ENCODE measurements at places on chromosomes 1 and 21.

- no peak for DNase-seq
Measured at GRCh38 chr1:226131639-226132038, 54.9 kb downstream of the ACBD3 start.

DNA sequence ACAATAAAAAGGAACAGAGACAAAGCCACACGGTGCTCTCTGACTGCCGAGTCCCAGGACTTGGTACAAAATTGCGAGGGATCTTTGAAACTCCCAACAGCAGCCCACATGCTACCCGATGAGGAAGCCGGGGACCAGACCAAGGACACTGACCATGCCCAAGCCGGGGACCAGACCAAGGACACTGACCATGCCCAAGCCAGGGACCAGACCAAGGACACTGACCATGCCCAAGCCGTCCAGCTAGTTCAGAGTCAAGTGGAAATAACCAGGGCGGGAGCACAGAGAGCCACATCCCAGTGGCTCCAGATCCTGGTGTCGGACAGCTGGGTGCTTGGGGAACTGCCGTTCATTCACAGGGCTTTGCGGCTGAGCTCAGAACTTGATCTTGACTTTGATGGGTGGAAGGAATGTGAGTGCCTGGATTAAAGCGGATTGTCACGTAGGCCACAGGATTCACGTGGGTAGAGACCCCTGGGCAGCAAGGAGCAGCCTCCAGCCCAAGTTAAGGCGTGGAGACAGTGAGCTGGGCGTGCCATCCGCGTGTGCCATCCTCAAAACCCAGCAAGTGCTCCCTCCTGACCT, 16.5 kb upstream of the TRAPPC10 start:
- DNase-seq: no peak

DNA sequence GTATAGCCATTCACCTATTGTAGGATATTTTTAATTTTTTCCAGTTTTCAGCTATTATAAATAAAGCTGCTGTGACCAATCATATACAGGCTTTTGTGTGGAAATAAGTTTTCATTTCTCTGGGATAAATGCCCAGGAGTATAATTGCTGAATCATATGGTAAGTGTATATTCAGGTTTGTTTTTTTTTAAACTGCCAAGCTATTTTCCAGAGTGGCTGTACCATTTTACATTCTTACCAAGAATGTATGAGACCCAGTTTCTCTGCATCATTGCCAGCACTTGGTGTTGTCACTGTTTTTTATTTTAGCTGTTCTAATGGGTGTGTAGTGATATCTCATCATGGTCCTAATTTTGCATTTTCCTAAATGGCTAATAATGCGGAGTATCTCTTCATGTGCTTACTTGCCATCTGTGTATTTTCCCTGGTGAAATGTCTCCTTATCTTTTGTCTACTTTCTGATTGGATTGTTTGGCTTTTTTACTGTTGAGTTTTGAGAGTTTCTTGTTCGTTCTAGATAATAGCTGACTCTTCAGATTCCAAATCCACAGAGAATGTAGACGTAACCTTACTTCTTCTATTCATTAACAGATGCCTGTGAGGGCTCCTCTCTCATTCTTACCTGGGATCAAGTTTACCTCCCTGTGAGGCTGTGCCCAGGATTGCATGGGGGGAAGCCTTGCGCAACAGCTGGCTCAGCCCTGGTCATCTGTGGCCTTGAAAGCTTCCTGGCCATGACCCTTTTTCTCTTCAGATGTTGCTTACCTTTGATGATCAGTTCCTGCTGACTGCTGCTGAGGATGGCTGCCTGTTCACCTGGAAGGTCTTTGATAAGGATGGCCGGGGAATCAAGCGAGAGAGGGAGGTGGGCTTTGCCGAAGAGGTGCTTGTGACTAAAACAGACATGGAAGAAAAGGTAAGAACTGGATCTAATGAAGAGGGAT, 42.6 kb downstream of the CFAP57 start:
- DNase-seq: no peak

- no peak for DNase-seq
Measured at GRCh38 chr1:98429965-98430443, 231.5 kb upstream of the SNX7 start.

GRCh38 chr1:45619149-45619921, 4.5 kb downstream of the CCDC17 start:
- no peak for DNase-seq

DNA sequence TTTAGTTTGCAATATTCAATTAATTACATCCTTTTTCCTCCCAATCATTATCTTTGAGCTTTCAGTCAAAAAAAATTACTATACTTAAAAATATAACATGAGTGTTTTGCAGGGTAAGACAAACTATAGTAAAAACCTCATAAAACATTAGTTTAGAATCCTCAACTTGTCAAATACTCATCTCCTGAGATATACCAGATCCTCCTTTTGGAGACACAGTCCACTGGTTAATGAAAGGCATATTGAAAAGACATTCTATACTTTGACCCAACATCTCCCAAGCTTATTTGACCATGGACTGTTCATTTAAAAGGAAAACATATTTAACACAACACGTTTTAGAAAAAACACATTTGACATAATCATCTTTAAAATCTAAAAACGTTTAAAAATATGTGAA, 52.8 kb downstream of the NRIP1 start:
- no peak for DNase-seq

- no peak for DNase-seq
Measured at GRCh38 chr1:151822404-151822803, 9.2 kb downstream of the RORC start.

- DNase-seq: no peak
Measured at GRCh38 chr1:171899838-171900237, 58.5 kb downstream of the DNM3 start.

- no peak for DNase-seq
Measured at GRCh38 chr1:52360595-52360968, 5.4 kb downstream of the CC2D1B start.

DNA sequence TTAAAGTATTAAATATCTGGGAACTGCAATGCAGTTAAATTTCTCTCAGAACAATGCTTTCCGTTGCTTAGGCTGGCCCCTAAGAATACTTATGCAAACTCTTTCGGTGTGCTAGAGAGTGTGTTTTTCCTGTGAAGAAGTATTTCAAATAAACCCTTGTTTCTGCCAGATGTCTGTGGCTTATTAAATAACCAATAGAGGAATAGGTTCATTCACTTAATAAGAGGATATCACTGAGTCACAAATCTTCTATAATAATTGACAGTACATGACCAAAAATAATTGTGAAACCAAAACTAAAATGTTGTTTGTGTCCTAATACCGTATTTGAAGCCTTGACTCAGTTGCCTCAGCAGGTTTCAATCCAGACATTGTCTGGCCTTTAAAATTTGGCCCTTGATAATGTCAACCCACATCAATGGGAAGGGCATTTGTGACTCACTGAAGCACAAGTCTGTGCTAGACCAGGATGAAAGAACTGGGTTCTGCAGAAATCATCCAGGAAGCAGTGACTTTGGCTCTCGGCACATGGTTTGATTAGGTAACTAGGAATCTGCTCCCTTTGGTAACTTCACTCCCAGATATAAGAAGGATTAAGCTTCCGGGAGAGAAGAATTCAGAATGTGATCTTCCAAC, 104.2 kb upstream of the BARHL2 start:
- DNase-seq: no peak

DNA sequence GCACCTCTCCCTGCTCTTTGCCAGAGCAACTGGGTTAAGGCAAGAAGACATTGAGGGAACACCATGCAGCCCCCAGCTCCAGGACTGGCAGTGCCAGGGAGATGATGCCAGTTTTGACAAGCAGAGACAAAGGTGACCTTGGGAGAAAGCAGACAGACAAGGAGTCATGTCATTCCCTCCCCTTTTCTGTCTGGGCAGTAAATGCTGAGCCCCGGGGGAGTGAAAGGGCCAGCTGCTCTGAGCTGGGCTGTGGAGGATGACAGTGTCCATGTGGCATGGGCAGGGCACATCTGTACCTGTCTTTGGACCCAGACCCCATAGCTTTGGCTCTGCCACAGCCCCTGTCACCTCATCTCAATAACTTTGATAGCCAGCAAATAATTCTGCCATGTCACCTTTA, 24.2 kb downstream of the PLEKHA6 start:
- DNase-seq: no peak

DNA sequence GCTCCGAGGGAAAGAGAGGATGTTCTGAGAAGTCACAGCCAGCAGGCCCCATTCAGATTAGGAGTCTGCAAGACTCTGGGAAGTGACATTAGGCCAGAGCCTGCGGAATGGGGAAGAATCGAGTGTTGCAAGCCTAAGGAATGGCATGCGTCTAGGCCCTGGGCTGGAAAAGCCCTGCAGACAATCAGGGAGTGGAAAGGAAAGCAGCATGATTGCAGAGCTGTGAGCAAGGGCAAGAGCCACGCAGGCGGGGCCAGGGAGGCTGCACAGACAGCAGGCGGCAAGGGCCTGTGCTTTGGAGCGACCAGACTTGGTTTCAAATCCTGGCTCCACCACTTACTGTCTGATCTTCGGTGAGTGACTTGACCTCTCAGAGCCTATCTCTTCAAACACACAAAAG, 118.2 kb downstream of the RRAGC start:
- DNase-seq: no peak

DNA sequence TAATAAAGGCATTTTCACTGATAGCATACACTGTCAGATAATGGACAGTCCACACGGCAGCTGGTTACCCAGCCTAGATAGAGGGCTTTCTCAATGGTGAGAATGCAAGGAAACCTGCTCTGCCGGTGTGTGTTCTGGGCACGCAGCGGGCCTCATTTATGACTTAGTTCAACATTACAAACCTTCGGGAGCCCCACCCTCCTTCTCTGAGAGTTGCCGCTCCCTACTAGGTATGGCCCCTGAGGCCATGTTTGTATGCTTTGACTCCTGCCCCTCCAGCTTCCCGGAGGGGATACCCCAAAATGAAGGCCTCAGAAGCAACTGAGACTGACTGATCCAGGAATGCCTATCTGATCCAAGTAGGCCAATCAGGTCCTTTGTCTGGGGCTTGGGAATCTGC, 17.2 kb upstream of the FABP3 start:
- no peak for DNase-seq

- peak; percentile 78 for DNase-seq
Measured at GRCh38 chr1:116504308-116505156, 66.3 kb downstream of the CD58 start.

- no peak for DNase-seq
Measured at GRCh38 chr1:219220945-219221344, 47.3 kb downstream of the LYPLAL1 start.

- peak; percentile 6 for DNase-seq
Measured at GRCh38 chr1:41534181-41535076, 49.9 kb upstream of the EDN2 start.

- no peak for DNase-seq
Measured at GRCh38 chr1:61853583-61853982, 111.3 kb downstream of the PATJ start.
